ENCODE measurements at places on chromosomes 1 and 21.

DNA sequence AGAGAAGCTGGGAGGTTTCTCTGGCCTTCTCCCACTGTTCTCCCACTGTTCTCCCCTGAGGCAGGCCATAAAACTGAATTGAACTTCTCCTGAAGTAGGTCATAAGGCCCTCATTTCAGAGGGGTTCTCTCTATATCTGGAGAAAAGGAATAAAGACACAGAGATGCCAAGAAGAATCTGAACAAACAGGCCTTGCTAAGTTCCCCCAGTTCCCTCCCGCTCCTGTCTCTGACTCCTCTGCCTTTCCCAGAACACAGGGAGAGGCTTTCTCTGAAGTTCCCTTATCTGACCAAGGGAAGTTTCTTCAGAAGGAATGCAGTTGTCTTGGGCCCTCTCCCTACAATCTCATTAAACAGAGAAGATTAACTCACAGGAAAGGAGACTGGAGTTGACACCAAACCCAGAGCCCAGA, 83.4 kb downstream of the SLC16A1 start:
- DNase-seq = no peak

- DNase-seq = no peak
Measured at GRCh38 chr1:246126580-246126979, 380.5 kb downstream of the SMYD3 start.

GRCh38 chr1:171834821-171835220, 6.5 kb upstream of the DNM3 start:
- no peak for DNase-seq

- DNase-seq = no peak
Measured at GRCh38 chr1:86356247-86356646, 39.9 kb downstream of the ODF2L start.

DNA sequence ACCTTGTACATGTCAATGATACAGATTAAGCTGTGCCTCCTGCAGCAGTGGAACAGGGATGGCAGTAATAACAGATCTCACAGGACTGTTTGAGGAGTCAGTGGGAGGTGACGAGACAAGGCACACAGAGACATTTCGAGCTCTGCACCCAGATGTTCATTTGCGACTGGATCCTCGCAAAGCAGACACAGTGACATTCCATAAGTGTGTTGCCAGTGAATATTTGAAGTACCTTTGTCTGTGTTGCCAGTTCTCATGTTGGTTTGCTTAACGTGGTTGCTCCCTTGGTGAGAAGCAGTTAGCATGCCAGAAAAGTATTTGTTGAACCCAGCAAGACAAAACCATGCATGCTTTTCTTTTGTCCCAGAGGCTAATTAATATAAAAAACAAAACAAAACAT, 67.0 kb downstream of the NID1 start:
- DNase-seq = no peak

- DNase-seq = no peak
Measured at GRCh38 chr1:117760069-117760468, 154.2 kb downstream of the TENT5C start.

DNA sequence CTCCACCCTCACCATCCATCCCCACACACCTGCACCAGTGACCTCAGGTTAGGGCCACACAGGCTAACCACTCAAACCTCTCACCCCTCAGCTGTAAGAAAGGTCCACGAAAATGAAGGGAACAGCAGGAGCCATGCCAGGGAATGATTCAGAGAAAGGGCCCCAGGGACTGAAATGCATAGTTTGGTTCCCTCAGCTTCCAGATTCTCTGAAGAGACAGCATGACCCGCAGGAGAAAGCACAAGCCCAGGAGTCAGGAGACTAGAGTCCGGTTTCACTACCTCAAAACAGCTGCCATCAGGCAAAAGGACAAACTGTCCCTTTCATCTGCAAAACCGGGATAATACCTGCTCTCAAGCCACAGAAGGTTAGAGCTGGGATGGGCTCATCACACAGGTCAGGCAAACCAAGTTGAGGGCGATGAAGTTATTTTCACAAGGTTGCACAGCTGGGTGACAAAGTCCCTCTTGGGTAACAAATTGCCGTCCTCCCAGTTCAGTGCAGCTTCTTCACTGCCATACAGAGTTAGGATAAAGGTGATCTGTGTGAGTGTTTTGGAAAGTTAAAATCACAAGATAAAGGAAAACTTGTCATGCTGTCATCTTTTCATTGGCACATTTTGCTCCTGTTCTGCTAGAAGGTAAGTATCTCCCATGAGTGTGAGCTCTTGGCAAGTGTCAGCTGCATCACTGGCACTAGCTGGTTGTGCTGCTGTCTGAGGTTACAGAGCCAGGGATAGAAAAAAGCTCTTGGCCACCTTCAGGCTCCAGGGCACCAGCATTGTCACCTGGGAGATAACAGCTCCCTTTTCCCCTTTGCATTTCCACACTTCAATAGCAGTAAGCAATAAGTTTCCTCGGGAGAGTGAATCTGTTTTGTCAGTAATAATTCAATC, 120.4 kb downstream of the KCNH1 start:
- no peak for DNase-seq

GRCh38 chr1:112257043-112257835, 138.8 kb upstream of the CTTNBP2NL start:
- DNase-seq = no peak

GRCh38 chr1:221419513-221420095, 322.3 kb downstream of the DUSP10 start:
- DNase-seq = peak; percentile 38

GRCh38 chr1:225602590-225603206, 50.2 kb downstream of the ENAH start:
- DNase-seq = no peak

- no peak for DNase-seq
Measured at GRCh38 chr1:7388488-7389185, 382.5 kb upstream of the VAMP3 start.

GRCh38 chr1:214739621-214740238, 136.7 kb downstream of the CENPF start:
- DNase-seq = peak; percentile 77

- no peak for DNase-seq
Measured at GRCh38 chr21:34737115-34737514, 68.3 kb downstream of the CLIC6 start.

GRCh38 chr1:11730429-11730891, 5.5 kb upstream of the AGTRAP start:
- DNase-seq = no peak

GRCh38 chr1:118247593-118247992, 62.6 kb upstream of the SPAG17 start:
- DNase-seq = no peak

DNA sequence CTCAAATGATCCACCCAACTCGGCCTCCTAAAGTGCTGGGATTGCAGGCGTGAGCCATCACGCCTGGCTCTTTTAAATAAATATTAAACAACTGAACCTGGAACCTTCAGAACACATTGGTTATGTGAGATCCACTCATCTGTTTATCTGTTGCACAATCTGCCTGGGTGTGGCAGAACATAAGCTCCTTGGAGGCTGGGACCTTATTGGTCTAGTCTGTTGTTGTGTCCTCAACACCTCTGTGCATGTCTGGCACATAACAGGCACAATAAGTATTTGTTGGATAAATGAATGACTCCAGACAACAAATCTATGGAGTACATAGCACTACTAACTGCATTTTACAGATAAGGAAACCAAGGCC, 4.1 kb upstream of the NBL1 start:
- no peak for DNase-seq

DNA sequence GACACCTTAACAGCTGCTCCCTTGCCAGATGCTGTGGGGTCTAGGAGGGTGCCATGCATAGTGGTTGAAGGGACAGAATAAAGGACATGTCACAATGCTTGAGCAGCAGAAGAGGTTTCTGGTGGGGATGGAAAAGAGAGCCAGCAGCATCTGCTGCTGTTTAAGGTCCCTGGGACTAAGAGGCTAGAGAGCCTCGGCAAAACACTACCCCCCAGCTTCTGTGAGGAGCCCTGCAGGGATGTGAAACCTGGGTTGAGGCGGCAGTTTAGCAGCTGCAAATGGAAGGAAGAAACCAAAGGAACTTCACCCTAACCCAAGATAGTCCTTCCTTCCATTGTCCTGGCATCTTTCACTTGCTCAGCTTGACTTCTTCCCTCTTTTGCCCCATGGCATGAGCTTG, 39.4 kb downstream of the PLXNA2 start:
- DNase-seq = no peak

GRCh38 chr1:151311589-151312331, 15.5 kb downstream of the PI4KB start:
- peak; percentile 98 for DNase-seq

GRCh38 chr1:24369199-24369598, 44.4 kb downstream of the STPG1 start:
- no peak for DNase-seq

DNA sequence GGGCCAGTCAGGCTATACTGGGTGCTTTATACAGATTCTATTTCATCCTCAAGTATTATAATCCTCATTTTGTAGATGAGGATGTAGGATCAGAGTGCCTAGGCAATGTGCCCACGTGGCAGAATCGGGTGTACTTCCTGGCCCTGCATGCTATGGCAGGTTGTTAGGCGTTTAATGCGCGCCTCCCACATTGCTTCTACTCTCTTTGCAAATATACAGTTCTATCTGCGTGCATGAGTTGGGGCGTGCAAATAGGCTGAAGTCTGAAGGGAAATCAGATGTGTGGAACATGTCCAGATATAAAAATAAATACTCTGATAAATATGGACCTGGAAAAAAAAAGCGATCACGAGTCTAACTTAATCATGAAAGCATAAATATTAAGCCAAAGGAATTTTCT, 194.7 kb upstream of the FMN2 start:
- DNase-seq = no peak

DNA sequence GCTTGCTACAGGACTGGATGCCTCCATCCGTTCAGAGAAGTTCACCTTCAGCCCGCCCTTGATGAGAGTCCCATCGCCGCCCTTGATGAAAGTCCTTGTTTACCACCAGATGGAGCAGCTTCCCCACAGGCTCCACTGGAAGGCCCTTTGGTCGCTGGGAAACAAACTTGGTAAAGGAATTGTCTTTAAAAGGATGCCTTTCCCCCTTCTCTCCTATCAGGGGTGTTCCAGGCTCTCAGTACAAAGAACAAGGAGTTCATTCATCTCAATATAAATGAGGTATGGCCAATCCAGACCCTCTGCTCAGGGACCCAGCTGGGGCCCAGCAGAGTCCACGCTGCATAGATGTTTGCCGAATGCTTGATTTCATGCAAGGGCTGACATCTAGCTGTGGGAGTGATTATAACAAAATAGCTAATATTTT, 50.8 kb downstream of the CAPN9 start:
- DNase-seq = peak; percentile 75

GRCh38 chr1:109392788-109393616, 4.7 kb downstream of the SORT1 start:
- peak; percentile 40 for DNase-seq

DNA sequence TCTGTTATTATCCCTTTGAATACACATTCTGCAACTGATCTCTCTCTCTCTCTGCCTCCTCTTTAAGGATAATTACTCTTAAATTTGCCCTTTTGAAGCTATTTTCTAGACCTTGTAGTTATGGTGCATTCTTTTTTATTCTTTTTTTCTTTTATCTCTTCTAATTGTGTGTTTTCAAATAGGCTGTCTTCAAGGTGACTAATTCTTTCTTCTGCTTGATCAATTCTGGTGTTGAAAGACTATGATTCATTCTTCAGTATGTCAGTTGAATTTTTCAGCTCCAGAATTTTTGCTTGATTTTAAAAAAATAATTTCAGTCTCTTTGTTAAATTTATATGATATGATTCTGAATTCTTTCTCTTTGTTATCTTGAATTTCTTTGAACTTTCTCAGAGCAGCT, 95.6 kb upstream of the GPR52 start:
- no peak for DNase-seq

GRCh38 chr1:29481031-29481430, 244.7 kb downstream of the PTPRU start:
- DNase-seq = no peak

GRCh38 chr21:38342739-38343138, 85.9 kb downstream of the KCNJ15 start:
- no peak for DNase-seq

GRCh38 chr1:56562891-56563452, 16.4 kb downstream of the PLPP3 start:
- DNase-seq = no peak

GRCh38 chr1:6188466-6188865, 8.3 kb upstream of the CHD5 start:
- no peak for DNase-seq

DNA sequence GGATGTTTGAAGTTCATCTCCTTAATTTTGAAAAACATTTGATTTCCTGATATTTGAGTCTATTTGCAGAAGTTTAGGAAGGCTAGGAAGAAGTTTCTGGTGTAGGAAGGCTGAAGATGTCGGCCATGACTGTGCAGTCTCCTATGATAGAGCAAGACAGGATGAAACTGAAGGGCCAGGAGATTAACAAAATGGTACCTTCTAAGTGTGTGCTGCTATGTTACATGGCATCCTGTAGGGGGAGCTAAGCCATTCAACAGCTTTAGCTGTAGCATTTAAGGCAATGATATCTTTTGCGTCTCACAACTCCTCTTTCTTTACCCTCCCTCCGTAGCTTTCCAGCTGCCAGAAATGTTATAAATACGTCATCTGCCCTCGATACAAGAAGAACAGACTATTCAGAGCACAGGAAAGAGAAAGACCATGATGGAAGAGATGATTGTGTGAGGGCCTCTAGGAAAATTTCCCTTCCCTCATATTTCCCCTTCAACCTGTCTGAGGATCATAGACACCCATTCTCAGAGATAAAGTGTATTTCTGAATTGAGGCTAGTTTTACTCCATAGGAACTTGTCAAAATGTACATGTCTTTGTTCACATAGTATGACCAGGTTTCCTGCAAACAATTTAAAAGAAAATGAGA, 61.1 kb downstream of the XCL1 start:
- DNase-seq = peak; percentile 45

GRCh38 chr1:156368157-156368658, 803 bp upstream of the RHBG start:
- no peak for DNase-seq

DNA sequence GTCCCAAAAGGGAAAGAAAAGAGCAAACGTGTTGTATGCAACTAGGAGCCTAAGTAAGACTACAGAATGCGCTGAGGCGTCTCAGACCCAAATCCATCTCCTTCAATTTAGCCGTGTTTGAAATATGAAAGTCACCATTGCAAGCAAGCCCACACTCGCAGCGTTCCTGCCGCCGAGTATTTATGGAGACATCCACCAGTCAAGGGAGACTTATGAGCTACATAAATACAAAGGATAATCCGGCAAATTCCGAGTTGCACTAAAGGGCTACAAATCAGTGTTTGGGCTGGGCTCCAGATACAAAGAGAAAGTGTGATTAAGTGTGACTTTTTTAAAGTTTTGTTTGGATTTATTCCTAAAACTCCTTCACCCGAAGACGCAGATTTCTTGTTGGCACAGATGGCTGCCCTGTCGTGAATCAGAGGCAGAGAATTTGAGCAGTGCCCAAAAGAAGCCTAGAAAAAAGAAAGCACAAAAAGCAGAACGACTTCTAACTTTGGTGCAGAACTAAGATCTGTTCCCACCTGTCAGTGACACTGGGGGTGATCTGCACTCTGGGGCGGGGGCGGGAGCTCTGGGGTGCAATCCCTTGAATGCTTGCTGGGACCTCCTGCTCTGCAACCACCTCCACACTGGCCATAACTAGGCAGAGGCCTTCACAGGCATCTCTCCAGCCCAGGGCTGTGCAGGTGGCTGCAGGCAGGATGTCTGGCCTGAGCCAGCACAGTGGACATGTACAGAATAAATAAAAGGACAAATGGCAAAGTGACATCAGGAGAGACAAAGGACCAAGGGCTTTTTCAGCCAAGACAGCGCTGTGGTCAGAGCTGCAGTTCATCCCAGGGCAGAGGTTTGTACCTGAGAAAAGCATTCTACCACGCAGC, 489.7 kb downstream of the NPHP4 start:
- DNase-seq = no peak

Data from COLO829 (cell line).